ENCODE measurements at places on chromosomes 16 and 17.
A peak's percentile ranks its signal among the peaks of the same experiment; 100 is the strongest.

DNA sequence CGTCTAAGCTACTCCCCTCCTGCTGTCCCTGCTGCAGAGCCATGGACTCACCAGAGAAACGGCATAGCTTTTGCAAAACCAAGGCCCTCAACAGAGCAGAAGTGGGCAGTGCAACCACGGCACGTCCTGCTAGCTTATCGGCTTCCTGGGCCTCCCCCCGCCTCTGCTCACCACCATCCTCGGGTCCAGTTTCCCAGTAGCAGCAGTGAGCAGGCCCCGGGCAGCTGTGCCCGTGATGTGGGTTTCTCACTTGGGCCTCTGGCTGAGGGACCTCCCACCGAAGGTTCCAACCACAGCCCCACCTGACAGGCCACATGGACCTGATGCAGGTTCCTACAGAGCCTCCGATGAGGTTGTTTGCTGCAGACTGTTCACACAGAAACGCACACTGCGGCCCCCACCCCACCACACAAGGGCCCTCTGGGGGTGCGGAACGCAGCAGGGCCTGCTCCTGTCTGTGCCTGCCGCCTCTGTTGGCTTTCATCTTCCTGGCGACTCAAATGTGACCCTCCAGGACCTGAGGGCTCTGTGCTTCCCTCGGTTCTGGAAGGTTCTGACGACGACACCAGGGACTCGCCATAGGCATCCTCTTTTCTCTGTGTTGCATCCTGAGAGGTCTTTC lies 24.8 kb downstream of the PDIA2 start:
- DNase-seq, result no peak

GRCh38 chr16:25092441-25092840 lies 19.1 kb upstream of the LCMT1 start:
- DNase-seq, result no peak

DNA sequence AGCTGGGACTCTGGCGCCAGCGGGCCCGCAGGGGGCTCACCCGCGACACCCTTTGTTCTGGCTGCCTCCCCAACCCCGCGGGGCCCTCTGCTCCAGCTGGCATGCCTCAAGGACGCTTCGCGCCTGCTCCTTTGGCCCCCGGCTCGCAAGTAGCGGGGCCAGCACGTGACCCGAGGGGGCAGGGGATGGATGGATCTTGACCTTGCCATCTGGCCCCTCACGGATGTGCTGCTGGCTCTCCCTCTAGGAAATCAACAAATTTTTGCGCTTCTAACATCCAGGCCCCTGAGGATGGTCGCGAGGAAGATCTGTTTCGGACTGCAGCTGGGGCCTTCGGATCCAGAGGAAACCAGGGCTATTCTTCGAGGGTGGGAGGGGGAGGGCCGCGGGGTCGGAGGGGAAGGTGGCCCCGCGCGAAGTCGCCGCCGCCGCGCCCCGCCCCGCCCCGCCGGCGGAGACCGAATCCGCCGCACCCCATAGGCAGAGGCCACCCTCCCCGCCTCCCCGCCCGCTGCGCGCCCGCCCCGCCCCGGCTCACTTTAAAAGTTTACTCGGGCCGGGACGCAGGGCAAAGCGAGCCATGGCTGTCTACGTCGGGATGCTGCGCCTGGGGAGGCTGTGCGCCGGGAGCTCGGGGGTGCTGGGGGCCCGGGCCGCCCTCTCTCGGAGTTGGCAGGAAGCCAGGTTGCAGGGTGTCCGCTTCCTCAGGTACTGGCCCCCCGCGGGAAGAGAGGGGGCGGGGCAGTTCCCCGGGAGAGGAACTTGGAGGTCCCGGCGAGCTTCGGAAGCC lies at the start of gene ACSF2:
Gene ACSF2 (plus strand): TSS at position 537 of the 790 bp plus-strand sequence. CDS start 44 bp downstream, at position 581.
- DNase-seq, result peak; percentile 62

GRCh38 chr17:19935169-19935568 lies 42.5 kb downstream of the AKAP10 start:
- no peak for DNase-seq

DNA sequence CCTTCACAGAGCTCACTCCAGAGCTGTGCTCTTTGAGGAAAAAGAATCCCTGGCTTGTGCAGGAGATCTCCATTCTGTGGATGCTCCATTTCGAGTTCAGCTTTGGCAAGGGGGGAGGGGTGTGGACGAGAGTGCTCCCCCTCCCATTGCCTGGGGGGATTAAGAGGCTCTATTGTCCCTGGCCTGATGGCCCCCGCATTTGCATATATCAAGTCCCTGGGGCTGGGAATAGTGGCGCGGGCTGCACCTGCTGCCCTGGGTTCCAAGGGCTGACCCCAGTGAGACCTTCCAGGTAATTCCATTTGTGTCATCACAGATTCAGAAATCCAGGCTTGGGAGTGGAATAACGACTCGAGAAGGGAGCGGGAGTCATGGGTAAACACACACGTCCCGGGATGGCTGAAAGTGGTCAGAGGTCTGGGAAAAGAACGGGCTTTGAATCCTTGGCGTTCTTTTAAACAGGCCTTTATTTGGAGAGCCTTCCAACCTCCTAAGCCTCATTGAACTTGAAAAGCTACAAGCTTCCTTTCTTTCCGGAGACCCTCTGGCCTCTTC lies 479.3 kb downstream of the HS3ST3B1 start:
- DNase-seq, result no peak

DNA sequence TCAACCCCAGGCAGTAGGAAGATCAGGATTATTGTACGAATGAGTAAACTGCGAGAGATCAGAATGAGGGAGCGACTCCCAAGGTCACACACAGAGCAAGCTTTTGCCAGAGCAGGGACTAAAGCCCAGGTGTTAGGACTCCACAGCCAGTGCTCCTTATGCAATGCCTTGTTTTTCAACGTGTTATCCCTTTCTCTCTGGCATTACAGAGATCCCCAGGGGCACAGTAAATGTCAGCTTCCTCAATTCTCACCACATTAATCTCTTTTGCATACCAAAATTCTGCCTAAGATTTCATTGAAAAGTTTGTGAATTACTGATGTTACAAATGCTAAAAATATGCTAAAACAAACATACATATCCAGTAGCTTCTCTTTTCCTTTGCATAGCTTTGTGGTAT lies 68.1 kb upstream of the CES5A start:
- no peak for DNase-seq

GRCh38 chr17:64183815-64184214 lies 53.9 kb upstream of the ERN1 start:
- no peak for DNase-seq

DNA sequence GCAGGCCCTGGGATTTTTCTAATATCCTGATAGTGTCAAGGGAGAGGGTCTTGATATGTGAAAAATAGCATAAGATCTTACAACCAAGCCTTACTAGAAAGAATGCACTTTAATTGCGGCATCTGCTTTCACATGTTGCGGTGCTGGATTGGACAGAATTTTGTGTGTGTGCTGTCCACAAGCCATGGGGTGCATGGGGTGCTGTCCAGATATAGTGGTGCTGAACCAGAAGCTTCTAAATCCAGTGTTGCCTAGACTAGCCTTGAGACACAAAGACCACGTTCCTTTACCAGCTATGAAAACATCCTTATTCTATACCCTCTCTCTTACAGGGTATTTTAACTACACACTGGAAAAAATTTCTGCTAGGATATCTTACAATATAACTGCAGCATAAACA lies 244.0 kb downstream of the TMEM114 start:
- DNase-seq, result no peak

GRCh38 chr16:57537581-57538234 lies 1.3 kb upstream of the CCDC102A start:
- no peak for DNase-seq

DNA sequence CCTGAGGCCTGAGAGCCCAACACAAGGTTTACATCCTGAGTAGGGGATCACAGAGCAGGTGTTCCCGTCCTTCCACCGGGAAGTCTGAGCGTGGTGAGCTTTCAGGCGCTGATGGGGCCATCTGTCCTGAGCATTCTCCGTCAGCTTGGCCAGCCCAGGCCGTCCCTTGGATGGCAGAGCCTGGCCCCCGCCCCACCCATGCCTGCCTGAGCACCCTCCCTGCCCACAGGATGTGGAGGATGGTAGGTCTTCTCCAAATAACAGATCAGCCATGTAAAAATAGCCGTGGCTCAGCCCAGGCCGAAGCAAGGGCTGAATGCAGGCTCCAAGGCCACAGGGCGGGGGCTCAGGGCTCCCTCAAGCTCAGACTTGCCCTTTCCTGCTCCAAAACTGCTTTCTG lies 20.2 kb downstream of the SPNS2 start:
- no peak for DNase-seq

- DNase-seq, result peak; percentile 14
Observed at GRCh38 chr17:2894782-2895181, 98.5 kb downstream of the RAP1GAP2 start.

GRCh38 chr16:30166202-30166902 lies 17.1 kb upstream of the CORO1A start:
- no peak for DNase-seq

DNA sequence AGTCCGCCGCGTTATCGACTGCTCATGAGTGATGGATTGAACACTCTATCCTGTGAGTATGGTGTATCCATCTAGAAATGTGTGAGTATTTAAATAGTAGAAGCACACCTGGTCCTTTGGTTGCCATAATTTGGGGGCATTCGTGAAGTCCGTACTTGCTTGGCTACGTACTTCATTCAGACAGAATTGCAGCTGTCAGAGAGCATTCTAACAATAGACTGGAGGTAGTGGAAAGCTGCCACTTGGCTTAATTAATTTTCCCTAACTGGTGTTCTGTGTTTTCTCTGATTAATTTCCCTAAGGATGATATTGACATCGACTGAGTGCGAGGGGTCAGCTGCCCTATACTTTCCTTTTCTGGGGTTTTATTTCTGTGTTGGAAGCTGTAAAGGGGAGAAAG lies 14.1 kb downstream of the RPA1 start:
- DNase-seq, result no peak

- DNase-seq, result no peak
Observed at GRCh38 chr16:70437017-70437581, 1.8 kb downstream of the ST3GAL2 start.

DNA sequence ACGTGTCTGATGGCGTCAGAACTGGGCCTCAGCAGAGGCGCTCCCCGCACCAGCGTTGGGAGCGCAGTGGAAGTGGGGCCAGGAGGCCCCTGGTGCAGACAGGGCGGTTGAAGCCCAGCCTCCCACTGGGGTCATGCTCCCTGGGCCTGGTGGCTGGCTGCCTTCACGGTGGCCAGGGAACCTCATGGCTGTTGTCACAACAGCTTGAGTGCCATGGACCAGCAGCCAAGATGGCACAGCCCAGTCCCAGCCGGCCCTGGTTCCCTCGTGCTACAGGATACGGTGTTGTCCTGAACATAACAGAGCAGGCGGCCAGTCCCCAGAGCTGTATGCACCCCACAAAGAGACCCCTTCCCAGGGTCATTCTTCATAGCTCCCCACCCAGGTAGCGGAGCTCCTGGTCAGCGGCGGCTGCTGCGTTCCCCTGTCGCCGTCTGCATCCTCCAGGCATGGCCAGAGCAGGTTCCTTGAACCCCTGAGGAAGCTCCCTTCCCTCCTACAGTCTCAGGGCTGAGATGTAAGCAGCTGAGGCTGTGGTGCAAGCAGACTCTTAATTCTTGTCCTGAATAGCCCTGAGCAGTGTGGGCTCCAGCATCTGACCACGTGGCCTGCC lies 29.7 kb downstream of the NME3 start:
- DNase-seq, result no peak

GRCh38 chr17:83012200-83012785 lies 67.1 kb upstream of the METRNL start:
- no peak for DNase-seq

DNA sequence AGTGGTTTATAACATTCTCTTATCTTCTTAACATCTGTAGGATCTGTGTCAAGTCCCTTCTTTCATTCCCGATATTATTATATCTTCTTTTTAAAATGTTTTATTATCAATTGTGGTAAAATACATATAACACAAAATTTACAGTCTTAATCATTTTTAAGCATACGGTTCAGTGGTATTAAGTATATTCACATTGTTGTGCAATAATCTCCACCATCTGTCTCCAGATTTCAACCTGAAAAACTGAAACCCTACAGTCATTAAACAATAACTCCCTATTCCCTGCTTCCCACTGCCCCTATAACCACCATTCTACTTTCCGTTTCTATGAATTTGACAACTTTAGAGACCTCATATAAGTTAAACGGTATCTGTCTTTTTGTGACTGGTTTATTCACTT lies 45.5 kb downstream of the CEP112 start:
- no peak for DNase-seq

DNA sequence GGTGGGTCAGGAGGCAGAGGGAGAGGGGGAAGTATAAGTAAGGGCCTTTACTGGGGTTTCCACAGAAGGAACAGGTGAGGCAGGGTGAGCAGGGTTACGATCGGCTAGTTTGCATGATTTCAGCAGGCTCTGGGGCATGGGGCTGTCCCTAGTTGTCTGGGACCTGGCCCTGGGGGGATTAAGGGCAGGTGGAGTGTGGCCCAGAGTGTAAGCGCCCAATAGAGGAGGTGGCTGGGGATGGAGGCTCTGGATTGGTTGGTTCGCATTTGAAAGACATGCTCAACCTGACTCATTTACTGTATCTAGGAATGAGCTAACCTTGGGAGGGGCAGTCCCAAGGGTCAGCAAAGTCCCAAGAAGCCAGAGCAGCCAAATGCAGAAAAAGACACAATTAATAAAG lies 230.3 kb downstream of the MAP2K4 start:
- DNase-seq, result no peak

DNA sequence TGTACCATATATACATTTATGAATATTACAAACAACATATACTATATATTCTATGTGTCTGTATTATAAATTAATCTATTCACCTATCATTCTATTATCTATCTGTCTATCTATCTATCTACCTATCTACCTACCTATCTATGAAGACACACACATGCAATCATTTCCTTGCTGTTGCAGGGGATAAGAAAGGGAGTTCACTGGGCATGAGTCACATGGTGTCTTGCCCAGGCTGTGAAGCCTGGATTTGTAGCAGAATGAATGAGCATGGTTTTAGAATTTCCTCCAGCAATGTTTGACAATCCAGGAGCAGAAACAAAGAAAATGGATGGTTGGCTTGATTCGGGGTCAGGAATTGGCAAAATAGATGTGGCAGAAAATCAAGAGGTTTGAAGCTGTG lies 23.2 kb upstream of the FAM20A start:
- DNase-seq, result no peak

DNA sequence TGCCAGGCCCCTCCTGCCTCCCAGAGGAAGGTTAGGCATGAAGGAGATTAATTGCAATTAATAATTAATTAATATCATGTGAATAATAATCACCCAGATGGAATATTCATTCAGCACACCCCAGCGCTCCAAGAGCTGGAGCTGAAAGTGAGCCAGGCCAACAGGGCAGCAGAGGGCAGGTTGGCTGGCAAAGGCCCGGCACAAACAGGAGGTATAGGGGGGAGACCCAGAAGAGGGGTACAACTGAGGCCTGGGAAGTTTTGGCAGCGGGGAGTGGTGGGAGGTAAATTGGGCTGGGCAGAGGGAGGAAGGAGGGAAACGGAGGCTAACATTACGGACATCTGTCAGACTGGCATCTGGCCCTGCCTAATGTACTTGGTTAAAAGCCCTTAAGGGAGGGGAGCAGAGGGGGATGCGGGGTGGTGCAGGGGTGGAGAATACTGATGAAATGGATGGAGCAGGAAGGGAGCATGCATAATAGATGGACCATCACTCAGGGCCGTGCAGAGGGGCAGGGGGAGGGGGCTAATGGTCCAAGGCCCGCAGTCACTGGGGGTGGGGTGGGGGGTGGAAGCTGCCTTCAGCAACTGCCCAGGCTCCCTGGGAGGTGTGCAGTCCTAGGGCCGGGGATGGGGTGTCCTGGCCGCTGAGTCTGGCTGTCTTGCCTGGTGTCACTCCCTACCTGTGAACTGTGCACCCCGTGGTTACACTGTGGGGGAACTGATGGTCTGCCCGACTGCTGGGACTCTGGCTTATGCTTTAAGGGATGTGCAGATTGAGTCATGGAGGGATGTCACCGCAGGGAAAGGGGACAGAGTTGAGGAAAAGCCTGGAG lies 1.9 kb downstream of the ADAM11 start:
- DNase-seq, result no peak

GRCh38 chr16:88591577-88592021 lies 21.4 kb downstream of the ZC3H18 start:
- no peak for DNase-seq

- DNase-seq, result no peak
Observed at GRCh38 chr17:40515011-40515410, 13.6 kb upstream of the TNS4 start.
